Aorta (tissue), 5 donors: ENCODE measurements at places on chromosomes 2 and 18. TPM values are rescaled to one million over a fixed set of nuclear protein-coding genes. Genes with fewer than 3 reads are reported as not detected.

DNA sequence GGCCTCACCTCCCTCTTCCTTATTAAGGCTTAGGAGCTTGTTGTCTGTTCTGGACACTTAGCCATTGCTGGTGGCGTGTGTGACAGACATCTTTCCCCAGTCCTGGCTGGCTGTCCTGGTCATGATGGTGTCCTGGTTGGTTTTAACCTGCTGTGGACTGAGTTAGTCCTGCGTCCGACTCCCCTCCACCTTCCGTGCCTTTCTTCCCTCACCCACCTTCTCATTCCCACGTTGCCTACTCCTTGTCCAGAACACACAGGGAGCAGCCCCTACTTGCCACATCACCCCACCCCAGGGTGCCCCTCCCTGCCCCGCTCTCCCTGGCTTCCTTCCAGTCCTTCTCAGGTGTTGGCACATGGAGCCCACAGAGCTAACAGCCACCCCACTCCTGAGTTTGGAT lies 9.5 kb downstream of the ANO7 start:
- peak; percentile 17 for DNase-seq

DNA sequence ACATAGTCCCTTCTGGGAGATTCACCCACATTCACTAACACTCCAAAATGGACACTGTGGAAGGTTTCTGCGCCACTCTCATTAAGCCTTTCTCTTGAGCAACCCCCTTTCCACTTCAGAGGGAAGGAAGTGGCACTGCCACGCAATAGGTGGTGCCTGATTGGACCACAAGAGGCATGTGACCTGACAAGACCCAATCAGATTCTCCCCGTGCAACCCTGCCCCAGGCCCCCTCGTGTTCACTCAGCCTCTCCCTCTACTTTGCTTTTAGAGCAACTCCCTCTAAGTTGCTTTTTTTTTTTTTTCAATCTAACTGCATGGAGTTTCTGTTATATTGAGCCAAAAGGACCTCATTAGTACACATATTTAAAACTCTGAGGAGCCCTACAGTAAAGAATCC lies 158.0 kb downstream of the EN1 start:
- DNase-seq = no peak

GRCh38 chr2:142840436-142840835 lies 37.0 kb upstream of the KYNU start:
- no peak for DNase-seq

- DNase-seq = no peak
Measured at GRCh38 chr2:120064664-120065063, 51.8 kb downstream of the EPB41L5 start.

DNA sequence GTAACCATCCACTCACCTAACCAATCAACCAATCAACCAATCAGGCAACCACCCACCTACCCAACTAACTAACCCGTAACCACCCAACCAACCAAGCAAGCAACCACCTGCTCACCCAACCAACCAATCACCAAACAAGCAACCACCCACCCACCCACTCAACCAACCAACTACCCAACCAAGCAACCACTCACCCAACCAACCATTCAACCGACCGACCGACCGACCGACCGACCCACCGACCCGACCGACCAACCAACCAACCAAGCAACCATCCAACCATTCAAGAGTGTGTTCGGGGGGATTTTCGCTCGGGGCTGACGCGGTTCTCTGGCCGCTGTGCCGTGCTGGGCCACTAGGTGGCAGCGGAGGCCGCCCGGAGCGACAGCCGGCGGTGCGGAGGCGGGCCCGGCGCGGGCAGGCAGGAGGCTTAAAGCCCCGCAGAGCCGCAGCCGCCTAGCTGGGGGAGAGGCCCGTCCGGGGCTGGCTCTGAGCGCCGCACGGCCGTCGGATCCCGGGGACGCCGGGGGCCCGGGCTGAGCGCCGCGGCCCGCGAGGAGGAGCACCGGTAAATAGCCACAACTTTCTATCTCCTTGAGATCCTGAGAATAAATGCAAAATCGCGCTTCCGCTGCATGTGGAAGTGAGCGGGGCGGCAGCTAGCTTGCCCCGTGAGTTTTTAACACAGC lies at the start of gene MC5R:
TSS of gene MC5R (plus strand) at position 443 of the 689 bp plus-strand sequence. CDS start 1,617 bp downstream, outside the sequence.
- peak; percentile 65 for DNase-seq

The CLEC4F gene
- not detected for total RNA-seq

The OTOS gene
- not detected for total RNA-seq

The EHD3 gene
- 28.8 TPM for total RNA-seq

The FAHD2B gene
- total RNA-seq = 14.6 TPM

The LINC00305 gene
- total RNA-seq = not detected

The TMEM200C gene
- 0.15 TPM for total RNA-seq
